CD4-positive, alpha-beta T cell treated with Interleukin-15 for 4 hours (primary cell): ENCODE measurements at places on chromosomes 7 and 10.

GRCh38 chr10:71079761-71080380, 132.5 kb upstream of the UNC5B start:
- DNase-seq, result no peak

- DNase-seq, result no peak
Measured at GRCh38 chr7:151251689-151252560, 3.4 kb upstream of the SMARCD3 start.

GRCh38 chr7:70935854-70936253, 196.1 kb upstream of the GALNT17 start:
- no peak for DNase-seq

- DNase-seq, result no peak
Measured at GRCh38 chr10:116848944-116849247, 403 bp upstream of the ENO4 start.

DNA sequence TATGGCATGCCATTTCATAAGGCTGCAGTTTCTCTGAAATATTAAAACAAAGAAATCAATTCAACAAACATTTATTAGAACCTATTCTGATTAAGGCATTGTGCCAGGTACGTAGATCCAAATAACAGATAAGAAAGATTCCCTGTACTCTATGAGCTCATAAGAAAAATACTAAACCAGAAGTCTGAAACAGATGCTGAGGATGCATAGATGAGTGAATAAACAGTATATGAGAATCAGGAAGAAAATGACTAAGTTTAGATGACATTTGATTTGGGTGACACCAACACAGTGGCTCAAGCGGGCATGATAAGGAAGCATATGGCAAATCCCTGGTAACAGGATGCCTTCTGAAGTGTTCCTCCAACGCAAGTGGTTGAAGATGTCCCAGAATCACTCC, 477.2 kb downstream of the PARD3 start:
- no peak for DNase-seq
